ENCODE measurements at places on chromosomes 7 and 10. TPM values are rescaled to one million over a fixed set of nuclear protein-coding genes. Genes with fewer than 3 reads are reported as not detected.

- no peak for DNase-seq
Observed at GRCh38 chr7:25262586-25262985, 34.3 kb upstream of the NPVF start.

DNA sequence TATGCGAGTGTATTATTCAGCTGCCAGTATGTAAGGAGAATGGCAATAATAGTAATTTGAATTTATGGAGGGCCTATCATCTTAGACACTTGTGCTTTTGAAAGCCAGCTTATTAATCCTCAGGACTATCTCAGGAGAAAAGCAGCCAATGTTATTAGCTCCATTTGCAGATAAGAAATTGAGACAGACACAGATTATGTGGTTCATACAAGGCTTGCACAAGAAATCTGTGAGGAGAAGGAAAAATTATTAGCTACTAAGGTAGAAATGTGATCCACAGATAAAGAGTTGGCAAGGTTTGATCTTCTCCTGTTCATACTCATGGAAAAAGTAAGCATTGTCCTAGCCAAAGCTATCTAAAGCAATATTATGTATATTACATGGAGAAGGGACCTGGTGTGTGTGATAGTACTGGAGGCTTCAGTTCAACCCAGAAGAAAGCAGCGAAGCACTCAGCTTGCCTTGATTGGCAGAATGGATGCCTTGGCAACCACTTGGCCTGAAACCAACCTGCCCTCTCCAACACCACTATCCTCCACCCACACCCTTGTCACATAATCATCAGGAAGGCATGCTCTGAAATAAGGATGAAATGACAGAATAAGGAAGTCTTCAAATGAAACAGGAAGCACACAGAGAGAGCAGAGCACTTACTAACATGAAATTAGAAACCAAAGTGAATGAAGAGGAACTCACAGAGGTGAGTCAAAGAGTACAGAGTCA lies 18.0 kb downstream of the MACC1 start:
- no peak for DNase-seq

DNA sequence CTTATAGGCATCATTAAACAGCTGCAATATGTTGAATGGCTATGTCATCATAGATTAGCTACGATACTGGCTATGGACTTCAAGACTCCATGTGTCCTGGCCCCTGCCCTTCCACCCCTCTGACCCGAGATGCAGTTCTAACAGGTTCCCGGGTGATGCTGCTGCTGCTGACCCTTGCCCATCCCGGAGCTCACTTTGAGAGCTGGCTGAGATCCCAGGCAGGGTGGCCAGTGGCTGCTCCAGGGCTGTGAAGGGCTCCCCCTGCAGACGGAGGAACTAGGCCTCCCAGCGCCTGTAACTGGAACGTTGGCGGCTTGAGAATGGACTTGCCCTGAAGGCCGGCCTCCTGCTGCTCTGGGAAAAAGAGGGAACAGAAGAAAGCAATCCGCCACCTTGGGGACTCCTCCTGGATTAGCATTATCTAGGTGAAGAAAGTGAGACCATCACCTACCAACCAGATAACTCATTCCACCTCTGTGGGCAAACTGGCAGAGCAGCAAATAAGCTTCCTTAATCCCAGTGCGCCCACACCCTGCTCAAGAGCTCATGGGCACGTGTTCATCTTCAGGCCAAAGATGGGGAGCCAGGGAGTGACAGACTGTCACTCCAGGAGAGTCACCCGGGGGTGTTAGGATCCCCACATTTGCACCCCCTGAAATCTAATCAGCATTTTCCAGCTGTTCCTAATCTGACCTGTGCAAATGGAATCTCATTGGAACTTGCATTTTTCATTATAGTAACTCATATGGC lies 56.8 kb downstream of the PARP12 start:
- peak; percentile 86 for DNase-seq

GRCh38 chr10:5775685-5776084 lies 37.5 kb downstream of the GDI2 start:
- DNase-seq = no peak

DNA sequence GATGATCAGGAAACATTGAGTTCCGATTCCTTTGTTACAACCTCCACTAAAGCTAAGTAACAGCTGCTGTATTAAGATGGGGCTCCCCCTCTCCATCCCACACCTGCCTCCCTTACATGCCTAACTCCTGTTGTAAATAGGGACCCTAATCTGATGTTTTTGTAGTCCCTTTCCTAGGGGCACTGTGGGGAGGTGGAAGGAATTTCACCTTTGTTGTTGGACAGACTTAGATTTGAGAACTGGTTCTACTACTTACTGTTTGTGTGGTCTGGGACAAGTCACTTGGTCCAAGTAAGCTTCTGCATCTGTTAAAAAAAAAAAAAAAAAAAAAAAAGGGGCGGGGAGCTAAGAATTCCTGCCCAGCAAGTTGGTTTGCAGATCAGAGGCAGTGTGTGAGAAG lies 42.6 kb downstream of the KIAA1217 start:
- DNase-seq = no peak

PDK4 gene
- 77.4 TPM for total RNA-seq

DNA sequence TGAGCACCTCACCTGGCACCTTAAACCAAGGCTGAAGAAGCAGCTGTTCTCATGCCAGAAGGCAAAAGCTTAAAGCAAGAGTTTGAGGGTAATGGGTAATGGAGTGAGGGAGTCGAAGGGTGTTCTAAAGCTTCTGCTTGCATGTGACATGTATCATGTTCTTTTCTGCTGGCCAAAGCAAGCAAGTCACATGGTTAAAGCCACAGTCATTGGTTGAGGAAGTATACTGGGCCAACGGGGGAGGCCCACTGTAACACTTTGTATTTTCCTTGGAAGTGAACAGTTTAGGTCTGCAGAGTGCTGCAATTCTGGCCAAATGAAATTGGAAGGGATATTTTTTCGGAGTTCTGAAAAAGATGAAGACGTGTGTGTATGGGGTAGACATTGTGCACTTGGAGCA lies 75.7 kb downstream of the REEP3 start:
- DNase-seq = no peak

DPP6 gene
- not detected for total RNA-seq

TMEM236 gene
- total RNA-seq = 0.15 TPM

LLCFC1 gene
- not detected for total RNA-seq

Data from left lobe of liver (tissue), 2 donors.